ENCODE measurements at places on chromosomes 6 and 20.
A peak's percentile ranks its signal among the peaks of the same experiment; 100 is the strongest.

- no peak for DNase-seq
These were observed 198.8 kb downstream of the EYA2 start for GRCh38 chr20:47093320-47093966.

GRCh38 chr20:25675161-25675560, 21.5 kb downstream of the ZNF337 start:
- DNase-seq: no peak

- DNase-seq: no peak
These were observed 437.6 kb upstream of the RNF217 start for GRCh38 chr6:124524491-124525200.

DNA sequence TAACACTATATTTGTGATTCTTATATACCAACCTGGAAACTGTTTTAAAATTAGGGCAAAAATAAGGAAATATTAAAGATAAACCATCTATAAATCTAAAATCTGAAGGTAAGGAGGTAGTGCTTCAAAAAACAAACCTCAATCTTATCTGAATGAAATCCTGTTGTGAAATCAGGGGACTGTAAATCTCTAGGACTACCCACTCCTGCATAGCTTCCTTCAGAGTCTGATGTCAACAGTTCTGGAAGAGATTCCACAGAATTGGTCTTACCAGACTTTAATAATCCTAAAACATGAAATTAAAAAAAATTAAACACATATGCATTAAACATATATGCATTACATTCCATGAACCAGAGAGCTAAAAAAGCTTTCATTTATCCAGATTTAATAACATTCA, 51.4 kb downstream of the IBTK start:
- DNase-seq: no peak

- DNase-seq: no peak
These were observed 3.9 kb downstream of the ETV7 start for GRCh38 chr6:36383606-36384005.

DNA sequence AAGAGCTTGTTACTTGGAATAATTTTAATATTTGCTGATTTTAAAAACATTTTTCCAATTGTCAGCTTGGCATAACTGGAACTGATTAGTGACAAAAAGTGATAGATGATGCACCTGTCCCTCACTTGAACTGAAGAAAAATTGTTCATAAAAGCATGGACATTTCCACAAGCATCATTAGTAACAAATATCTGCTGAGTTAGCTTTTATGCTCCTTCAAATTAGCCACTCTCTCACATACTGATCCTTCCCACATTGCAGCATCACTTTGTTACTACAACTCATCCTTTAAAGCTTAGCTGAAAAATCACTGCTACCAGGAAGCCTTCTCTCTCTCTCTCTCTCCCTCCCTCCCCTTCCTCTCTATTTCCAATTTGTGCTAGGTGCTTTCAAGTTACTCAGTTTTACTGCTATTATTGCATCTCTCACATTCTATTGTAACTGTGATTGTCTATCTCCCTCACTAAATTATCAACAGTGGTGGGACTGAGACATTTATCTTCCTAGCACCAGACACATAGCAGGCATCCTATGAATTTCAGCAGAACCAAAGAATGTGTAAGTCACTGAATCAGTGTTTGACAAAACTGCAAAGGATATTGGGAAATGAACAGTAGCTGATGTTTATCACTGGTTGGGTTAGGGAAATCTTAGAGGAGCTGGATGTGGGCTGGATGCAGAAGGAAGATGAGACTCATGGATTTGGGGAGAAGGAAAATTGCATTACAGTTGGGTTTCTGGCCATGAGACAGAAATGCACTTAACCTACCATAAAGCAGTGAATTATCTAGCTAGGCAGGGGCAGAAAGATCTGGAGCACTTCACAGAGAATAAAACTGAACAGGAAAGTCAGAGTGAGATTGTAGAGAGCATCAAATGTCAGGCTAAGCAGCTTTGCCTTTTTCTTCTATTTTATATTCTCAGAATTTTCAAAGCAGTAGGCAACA, 128.4 kb upstream of the PLN start:
- DNase-seq: no peak

DNA sequence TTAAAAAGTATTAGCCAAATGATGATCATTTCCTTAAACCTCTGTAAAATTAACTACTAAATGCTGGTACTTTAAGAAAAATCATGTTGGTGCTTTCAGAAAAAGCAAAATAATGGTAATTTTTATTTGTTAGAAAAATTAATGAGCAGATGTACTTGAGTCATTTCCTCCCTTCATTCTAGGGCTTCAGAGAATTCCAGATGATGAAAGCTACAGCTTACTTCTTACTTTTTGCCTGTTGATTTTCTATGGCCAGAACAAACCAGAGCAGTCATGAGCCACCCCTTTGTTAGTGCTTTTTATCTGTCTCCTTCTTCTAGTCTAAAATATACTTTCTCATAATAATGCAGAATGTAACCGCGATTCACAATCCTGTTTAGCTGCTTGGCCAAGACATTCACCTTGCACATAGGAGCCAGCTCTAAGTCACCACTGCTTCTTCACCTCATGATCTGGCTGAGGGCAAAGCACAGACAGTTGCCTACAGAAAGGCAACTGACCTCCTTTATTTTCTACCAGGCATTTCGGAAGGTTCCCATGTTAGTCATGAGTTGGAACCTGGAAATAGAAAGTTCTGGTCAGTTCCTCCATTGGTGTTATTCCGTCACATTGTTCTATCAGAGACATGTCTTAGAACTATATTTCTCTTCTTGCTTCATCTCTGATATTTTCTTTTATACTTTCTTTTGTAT, 43.5 kb upstream of the TINAG start:
- DNase-seq: no peak

- DNase-seq: no peak
These were observed 197.8 kb downstream of the HAO1 start for GRCh38 chr20:7742479-7742878.

DNA sequence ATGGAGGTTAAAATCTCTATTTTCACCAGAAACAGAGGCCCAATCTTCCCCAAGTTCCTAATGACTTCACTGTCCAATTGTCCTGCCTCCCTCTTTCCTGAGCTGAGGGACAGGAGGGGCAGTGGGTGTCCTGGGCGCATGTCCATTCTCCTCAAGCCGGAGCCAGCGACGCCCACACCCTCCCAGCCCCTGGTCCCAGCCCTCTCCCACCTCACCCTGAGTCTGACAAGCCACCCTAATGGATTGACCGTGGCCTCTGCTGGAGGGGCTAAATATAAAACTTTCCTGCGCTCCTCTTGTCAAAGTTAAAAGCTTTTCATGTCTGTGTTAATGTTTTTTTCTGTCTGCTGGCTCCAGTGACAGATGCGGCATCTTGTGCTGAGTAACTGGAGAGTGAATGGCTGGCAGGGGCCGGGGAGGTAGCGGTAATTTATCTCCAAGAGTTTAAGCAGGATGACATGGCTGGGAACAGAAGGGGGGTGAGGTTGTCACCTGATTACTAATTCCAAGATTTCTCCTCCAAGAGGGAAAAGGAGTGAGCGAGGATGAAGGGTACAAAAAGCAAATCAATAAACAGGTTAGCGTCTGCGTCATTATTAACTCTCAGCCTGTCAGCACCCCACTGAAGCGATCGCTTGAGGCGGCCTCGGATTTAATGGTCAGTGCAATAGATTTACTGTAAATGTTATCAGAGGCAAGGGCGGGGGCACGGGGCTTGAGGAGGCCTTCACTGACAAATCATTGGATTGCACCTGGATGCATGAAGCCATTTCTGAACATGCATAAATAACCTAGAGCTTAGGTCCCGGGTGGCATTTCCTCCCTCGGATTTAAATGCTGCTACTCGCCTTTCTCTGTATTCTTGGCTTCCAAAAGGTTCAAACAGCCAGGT, 118.1 kb upstream of the MAFB start:
- no peak for DNase-seq

GRCh38 chr6:149089510-149089909, 228.0 kb upstream of the TAB2 start:
- DNase-seq: no peak

DNA sequence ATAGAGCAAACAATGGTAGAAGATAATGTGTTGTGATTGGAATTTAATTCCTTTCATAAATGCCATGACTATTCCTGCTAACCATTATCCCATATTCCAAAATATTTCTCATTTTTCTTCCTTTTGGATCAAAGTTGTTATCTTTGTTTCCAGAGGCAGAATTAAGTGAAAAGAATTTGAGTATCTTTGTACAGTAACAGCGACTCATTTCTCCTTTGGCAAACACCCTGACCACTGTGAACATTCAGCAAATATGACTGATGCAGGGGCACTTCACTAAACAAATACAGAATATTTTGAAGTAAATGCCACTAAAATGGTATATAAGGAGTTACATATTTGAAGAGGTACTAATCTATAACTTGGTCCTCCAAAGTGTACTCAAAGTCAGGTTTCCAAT, 105.0 kb upstream of the LAMP5 start:
- DNase-seq: no peak

DNA sequence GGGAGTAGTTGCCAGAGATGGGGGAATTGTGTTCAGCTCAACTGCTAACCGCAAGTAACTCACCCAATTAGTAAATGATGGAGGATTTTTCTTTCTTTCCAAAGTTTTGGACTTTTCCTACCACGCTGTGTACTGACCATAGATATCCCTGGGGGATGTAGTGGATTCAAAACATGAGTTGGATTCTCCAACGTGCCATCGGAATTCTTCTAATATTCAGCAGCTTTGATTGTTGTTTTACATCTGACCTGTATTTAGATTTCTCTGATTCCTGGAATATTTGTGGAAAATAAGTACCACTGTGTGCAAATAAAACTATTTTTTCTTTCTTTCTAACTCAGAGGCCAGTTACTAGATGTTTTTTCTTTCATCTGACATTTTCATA, 1.1 kb downstream of the CCDC170 start:
- DNase-seq: no peak

DNA sequence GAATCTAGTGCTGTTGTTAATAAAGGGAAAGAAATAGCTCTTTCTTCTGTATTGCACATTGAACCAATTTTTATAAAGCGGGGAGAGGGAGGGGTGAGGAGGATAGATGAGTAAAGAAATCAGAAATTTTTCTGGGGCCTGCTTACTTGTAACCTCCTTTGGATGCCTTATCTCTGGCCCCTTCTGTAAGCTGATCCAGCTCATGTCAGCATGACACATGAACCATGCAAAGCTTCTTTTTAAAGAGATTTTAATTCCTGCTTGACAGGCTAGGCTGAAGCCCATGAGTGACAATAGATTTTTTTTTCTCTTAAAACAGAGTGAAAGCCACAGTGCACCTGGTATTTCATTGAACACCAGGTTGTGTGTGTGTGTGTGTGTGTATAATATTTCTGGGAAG, 325.3 kb downstream of the PRL start:
- no peak for DNase-seq

DNA sequence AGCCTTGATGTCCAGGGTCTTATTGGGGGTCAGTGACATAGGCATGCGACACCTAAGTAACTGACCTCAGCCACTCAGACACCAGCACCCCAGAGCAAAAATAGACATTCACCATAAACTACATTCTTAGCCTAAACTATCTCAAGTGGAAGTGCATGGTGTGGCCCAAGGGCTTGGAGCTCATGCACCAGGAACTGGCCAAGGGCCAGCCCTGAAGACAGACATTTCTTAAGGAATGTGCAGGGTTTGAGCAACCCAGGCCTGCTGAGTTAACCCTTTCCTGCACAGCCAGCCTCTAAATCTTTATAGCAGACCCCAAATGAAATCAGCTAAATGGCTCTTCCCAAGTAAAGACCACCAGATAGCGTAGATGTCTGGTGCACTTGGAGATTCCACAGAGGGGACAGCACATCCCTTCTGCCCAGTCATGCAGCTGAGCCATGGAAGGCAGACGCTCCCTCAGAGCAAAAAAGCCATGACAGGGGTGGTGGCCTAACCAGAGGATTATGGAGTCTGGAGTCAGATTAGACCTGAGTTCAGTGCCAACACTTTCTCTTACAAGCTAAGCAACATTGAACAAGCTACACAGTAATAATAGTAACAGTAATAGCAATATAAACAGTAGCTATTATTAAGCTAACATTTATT, 222.6 kb downstream of the ZMYND8 start:
- DNase-seq: no peak

- no peak for DNase-seq
These were observed 133.2 kb downstream of the SLC16A10 start for GRCh38 chr6:111220383-111221031.

DNA sequence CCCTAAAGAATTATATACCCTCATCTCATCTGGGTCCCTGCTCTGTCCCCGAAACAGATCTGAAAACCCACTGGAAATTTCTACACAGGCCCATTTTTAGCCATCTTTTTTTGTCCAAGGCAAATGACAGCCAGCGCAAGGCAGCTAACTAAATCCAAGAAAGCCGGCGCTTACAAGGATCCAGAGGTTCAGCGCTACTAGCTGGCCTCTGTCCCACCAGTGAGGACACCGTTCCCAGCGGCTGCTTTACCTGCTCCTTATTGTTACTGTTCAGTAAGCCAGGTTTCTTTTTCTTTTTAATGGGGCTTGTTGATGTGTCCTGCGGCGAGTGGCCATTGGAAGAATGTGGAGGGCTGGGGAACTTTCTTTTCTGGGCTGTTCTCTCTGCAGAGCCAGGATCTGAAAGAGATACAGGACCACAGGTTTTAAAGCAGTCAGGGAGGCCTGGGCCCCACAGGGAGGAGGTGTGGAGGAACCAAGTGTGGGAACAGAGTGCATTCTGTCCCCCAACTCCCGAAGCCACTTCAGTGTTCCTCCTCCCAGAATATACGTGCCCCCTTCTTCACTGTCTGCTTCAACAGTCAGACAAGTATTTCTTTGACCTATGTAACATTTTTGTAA, 46.6 kb downstream of the ZMYND8 start:
- DNase-seq: no peak

GRCh38 chr6:11317885-11318771, 85.7 kb upstream of the NEDD9 start:
- DNase-seq: peak; percentile 73

GRCh38 chr6:115512923-115513322, 547.8 kb downstream of the FRK start:
- DNase-seq: no peak

- no peak for DNase-seq
These were observed 7.9 kb downstream of the AHCY start for GRCh38 chr20:34295284-34295683.

DNA sequence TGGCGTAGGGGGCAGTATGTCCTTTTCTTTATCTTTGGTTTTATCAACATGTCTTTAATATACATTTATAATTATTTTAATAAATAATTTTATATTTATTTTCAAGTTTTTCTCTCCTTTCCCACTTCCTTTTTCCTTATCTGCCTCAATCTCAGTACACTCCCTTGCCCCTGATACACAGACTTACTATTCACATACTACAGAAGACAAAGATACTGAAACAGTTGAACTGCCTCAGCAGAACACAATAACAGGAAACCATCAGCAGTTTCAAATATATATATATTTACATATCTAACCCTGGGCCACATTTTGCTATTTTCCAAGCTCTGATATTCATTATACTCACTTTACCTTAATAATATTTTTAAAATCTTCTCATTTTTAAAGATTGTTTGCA, 19.8 kb downstream of the IBTK start:
- no peak for DNase-seq

- DNase-seq: no peak
These were observed 8.4 kb downstream of the EPB41L2 start for GRCh38 chr6:131054392-131055250.

GRCh38 chr6:5359417-5359816, 98.1 kb downstream of the FARS2 start:
- no peak for DNase-seq
